ENCODE measurements at places on chromosomes 12 and 14.
A peak's percentile ranks its signal among the peaks of the same experiment; 100 is the strongest.

GRCh38 chr12:131281016-131281415 lies 327.3 kb downstream of the ADGRD1 start:
- no peak for DNase-seq

GRCh38 chr14:69050240-69051184 lies 71.4 kb upstream of the ACTN1 start:
- DNase-seq, result no peak

DNA sequence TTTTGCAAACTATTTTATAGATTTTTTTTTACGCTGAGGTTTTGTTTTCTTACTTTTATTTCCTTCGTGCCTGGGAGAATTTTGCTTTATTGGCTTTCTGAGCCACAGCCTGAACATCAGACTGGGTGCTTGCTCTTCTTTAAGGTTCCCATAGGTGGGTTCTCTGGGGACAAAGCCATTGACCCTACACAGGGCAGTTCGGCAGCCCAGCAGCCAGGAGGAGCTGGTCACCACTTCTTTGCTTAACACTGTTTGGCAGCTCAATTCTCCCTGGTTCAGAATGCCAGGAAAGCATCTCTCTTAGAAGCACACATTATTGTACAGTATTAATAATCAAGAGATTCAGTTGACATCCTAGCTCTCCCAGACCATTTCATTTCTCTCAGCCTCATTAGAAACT lies 140.8 kb upstream of the NEDD1 start:
- DNase-seq, result no peak

GRCh38 chr14:102777711-102778337 lies 575 bp downstream of the TRAF3 start:
- DNase-seq, result no peak

GRCh38 chr12:57099047-57099714 lies 10.3 kb downstream of the NAB2 start:
- no peak for DNase-seq

GRCh38 chr14:89308232-89308959 lies 108.6 kb downstream of the FOXN3 start:
- no peak for DNase-seq

DNA sequence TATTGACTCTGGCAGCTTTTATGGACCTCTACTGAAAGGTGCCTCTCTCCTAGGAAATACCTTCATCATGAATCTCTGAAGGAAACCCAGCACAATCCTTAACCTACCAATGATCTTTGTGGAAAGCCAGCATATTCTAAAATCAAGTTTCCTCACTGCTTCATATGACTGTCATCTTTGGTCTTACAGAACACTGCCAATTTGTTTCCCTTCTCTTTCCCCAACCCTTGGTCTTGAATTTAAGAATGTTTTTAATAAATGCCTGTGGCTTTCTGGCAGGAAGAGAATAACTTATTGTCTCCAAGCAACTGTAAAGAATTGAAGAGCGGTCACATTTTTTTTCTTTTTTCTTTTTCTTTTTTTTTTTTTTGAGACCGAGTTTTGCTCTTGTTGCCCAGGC lies 427.6 kb downstream of the IPO8 start:
- no peak for DNase-seq

- no peak for DNase-seq
These were observed 572.7 kb downstream of the VRK1 start for GRCh38 chr14:97369901-97370300.

DNA sequence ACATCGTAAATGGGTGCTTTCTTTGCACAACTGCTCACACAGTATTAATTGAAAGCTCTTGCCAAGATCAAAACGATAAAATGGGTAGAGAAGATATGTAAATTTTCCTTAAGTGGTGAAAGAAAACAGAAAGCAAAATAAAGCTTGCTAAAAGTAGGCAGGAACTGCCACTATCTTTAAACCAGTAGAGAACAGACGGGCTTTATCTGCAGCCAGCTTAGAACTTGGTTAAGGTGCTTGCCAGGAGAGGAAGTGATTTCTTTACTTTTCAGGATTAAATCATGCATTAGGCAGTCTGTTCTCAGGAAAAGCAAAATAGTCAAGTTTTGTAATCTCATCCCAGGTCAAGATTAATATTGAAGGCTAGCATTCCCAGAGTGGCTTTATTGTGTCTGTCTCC lies 56.9 kb upstream of the CCDC175 start:
- no peak for DNase-seq

- no peak for DNase-seq
These were observed 76.7 kb downstream of the GALNT8 start for GRCh38 chr12:4796694-4797482.

DNA sequence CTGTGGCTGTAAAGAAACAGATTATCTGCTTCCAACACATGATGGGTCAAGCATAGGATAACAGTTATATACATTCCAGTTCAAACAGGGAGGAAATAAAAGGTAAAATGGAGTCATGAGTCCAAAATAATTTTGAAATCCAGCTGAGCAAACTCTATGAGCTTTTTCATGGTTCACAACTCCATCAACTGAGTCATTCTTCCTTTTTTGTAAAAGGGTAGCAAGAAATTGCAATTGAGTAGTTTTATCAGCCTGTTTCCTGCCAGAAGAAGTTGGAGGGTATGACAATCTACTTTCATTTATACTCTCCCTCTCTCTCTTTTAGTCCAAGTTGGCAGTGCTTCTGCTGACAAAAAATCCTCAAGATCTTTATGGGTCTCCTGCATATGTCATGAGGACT lies 95.6 kb downstream of the CPNE8 start:
- DNase-seq, result no peak

DNA sequence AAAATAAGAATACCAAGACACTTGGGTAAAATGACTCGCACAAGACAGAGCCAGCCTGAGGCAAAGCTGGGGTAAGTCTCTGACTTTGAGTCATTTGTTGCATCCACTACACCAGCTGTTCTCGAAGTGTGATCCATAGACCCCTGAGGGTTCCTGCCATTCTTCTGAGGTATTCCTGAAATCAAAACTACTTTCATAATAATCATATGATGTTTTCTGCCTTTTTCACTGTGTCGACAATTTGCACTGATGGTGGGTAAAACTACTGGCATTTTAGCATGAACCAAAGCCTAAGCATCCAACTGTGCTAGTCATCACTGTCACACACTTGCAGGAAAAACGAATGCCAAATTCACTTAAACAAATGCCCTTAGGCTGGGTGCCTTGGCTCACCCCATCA lies 135.5 kb upstream of the FUT8 start:
- no peak for DNase-seq

GRCh38 chr12:110466791-110467190 lies 1.3 kb downstream of the GPN3 start:
- DNase-seq, result no peak

GRCh38 chr14:54350203-54350602 lies 46.6 kb upstream of the CDKN3 start:
- DNase-seq, result no peak

DNA sequence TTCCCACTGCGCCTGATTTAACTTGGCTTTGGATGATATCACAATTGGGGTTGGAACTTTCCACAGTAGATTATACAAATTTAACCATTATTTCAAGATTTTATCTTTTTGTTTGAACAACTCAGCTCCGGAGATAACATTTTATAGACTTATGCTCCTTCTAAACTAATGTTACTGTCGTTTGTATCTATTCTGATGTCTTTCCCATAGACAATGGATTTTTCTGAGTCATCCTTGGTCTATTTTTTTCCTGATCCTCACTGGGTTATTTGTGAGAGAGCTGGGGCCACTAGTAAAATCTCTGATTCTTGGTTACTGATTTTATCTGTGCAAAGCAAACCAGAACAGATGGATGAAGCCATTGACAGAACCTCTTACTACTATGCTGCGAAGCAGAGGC lies 175.1 kb downstream of the SLC38A4 start:
- no peak for DNase-seq

- no peak for DNase-seq
These were observed 236.5 kb upstream of the PELI2 start for GRCh38 chr14:55881577-55882241.

GRCh38 chr14:93741556-93742230 lies 46.6 kb downstream of the PRIMA1 start:
- no peak for DNase-seq

DNA sequence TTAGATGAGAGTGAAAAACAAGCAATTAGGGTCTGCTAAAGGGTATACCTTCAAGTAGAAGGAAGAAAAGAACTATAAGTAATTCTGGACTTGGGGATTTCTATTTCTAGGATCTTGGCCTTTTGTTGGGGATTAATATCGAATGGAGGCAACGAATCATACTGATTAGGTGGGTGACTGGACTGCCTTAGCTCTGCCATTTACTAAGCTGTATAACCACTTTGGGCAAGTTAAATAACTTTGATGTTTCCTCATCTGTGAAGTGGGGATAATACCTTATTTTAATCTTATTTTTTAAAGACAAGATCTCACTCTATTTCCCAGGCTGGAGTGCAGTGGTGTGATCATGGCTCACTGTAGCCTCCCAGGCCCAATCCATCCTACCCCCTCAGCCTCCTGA lies 6.6 kb downstream of the IKBIP start:
- no peak for DNase-seq

GRCh38 chr14:54901380-54902142 lies 1.1 kb downstream of the GCH1 start:
- DNase-seq, result no peak

GRCh38 chr12:132619386-132620112 lies 973 bp downstream of the P2RX2 start:
- no peak for DNase-seq

DNA sequence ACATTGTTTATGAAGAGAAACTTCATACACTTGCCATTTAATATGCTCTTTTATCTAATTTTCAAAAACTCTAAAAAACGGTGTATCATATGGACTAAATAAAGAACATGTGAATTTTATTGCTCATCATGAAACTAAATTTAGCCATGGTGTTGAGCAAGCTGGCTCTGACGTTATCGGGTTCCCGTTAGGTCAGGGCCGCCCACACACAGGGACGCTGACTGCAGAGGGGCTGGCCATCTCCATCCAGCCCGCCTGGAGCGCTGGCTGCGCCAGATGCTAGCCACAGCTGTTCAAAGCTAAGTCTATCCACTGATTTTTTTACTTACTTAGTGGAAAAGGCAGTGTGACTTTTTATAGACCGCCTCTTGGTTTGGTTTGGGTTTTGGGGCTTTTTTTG lies 36.5 kb upstream of the DYNC1H1 start:
- DNase-seq, result peak; percentile 27

DNA sequence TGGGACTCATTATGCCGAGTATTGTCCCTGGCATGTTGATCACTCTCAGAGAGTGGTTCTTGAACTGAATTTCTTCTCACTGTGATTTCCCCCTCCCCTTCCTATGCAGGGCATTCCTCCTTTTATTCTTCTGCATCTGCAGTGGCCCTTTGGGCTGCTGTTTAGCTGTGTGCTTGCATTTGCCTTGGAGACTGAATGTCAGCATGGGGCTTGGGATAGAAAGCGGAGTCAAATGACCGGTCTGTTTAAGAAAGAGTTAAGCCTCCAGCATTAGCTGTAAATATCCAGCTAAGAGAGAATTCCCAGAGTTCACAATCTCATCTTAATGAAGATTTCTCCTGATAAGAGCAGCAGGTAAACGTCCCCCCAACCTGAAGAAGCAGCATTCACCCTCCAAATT lies 65.6 kb upstream of the RMST start:
- DNase-seq, result no peak

DNA sequence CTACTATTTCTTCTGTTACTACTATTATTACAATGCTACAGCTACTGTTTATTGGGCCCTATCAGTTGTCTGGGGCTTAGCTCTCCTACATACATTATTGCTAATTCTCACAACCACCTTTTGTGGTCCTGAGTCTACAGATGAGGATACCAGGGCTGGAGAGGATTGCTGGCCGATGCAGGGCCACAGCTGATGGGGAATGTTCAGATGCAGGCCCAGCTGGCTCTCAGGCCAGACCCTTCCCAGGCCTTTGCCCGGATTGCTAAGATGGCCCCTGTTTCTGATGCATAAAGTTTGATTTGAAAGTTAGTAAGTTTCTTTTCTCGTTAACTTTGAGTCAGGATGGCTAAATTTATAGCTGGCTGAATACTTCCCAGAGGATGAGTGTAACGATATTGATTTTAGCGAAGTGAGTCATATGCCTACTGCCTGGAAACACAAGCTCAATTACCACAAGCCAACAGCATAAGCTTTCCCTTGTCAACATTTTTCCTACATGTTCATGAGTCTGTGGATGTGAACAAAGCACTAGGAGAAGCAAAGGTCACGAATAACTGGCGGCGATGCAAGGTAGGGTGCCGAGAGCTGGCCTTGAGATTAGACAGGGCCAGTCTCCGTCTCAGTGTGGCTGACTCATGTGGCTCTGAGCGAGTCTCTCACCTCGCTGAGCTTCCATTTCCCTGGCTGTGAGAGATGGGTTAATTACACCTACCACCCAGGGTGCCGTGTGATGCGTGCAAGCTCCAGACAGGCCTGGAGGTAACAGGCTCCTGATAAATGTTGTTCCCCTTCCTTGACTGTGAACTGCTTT lies 111.0 kb downstream of the BEGAIN start:
- peak; percentile 65 for DNase-seq

DNA sequence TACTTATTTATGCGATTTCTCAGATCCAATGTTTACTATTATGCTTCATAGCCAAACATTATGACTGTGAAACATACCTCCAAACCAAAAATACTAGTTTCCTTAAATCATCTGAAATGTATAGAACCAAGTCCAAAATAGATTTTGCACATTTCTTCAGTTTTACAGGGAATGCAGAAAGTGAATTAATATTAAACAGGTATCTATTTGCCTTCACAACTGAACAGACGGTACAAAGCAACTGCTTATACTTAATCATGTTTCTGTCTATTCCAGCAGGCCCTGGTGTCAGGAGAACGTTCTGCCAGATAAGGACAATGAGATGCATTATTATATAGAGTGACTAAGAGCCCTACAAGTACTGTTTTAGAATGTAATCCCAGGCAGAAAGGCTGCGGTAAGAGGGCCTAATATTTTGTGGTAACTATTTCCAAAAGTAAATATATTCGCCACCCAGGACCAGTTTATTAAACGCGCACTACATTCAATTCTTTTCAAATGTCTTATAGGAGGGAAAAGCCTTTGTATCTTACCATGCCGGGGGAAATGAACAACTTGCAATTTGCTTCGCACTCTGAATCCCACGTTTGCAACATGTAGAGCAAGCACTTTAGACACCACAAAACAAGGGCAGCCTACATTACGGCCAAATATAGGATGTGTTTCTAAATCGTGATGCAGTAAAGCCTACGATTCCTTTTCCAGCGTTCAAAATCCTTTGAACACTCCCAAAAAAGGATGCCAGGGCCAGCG lies 1.5 kb downstream of the CORO1C start:
- no peak for DNase-seq

GRCh38 chr14:87799400-87799799 lies 193.6 kb downstream of the GALC start:
- no peak for DNase-seq

DNA sequence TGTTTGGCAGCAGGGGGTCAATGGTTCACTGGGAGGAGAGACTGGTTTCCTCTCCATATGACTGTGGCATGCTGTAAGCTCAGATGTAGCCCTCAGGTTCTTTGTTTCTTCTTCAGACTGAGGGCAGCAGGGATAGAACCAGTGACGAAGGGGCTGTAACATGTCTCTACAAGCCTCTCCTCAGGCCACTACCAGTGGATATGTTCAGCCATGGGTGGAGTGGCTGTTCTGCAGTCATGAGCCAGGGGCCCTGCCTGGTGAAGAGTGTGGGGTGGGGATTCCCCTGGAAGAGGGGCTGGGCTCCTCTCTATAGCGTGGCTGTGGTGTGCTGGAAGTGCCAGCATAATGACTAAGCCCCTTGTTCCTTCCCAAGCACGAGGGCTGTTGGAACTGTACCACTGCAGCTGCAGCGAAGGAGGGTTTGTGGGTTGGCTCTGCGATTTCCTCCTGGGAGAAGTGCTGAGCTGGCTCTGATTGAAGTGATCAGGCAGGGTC lies 55.8 kb downstream of the CMAS start:
- no peak for DNase-seq
